ENCODE measurements at places on chromosomes 3 and 15.

DNA sequence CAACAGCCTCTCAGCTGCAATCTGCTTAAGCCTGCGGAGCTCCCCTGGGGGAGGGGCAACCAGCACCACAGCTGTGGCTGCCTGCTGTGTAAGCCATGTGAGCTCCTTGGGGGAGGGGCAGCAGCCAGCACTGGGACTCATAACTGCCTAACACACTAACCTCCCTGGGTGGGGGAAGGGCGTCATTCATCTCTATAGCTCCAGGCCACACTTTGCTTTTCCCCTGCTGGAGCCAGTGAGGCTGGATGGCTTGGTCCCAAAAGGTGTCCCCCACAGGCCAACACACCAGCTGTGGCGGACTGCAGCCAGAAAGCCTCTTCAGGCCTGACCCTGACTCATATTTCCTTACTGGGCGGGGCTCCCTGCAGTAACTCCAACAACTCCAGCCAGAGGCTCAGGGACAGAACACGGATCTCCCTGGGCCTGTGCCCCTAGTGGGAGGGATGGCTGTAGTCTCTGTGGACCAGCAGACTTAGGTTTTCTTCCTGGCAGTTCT lies 129.8 kb downstream of the PPM1L start:
- DNase-seq: no peak

DNA sequence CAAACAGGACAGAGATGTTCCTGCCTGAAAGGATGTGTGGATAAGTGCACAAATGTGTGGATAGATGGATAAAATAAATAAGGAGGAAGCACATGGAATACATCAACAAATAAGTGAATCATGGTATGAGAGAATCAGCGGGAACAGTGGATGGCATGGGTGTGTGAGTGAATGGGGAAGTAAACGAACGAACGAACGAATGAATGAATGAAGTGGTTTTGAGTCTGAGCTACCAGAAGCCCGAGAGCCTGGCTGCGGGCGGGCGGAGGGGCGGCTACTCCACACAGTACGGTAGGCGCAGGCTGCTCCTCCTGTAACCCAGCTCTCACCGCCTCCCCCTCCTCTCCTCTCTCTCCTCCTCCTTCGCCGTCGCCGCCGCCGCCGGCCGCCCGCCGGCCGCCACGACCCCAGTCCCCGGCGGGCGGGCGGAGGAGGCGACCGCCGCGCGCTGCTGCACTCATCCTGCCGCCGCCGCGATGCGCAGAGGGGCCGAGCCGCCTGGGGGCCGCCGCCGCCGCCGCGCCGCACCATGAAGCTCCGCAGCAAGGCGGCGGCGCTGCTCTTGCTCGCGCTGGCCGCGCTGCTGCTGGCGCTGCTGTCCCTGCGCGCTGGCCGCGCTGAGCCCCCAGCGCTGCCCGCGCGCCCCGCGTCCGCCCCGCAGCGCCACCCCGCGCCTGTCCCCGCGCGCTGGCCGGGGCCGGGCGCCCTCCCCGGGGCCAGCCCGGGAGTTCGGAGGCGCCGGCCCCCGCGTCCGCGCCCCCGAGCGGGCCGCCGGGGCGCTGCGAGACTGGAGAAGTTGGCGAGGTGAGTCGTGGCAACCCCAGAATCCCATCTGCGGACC lies at the start of gene GXYLT2:
Gene GXYLT2, plus strand, starts transcription at position 342 of the 841 bp plus-strand sequence. Its CDS starts 188 bp downstream, at position 530.
- no peak for DNase-seq

DNA sequence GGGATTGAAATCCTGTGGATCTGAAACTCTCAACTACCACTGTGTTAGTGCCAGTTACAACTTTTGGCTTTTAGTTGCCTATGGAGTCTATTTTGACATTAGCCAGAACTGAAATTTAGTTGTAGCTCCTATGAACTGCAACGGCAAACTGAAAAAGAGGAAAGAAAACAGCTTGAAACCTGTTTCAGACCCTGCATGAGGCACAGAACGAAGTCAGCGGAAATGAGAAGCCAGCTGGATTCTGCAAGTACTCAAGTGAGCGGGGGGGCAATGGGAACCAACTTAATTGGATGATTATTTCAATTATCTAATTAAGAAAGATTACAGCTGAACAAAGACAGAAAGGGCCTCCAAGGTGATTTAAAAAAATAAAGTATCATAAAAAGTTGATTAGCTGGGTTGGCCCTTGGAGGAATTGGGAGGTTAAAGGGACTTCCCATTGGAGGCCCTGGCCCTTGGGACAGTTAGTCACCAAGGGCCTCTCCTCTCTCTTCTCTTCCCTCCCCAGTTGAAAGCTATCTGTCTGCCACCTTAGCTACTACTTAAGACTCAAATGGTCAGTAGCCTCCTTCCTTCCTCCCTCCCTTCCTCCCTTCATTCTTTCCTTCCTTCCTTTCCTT lies 352.1 kb downstream of the SHQ1 start:
- DNase-seq: no peak

DNA sequence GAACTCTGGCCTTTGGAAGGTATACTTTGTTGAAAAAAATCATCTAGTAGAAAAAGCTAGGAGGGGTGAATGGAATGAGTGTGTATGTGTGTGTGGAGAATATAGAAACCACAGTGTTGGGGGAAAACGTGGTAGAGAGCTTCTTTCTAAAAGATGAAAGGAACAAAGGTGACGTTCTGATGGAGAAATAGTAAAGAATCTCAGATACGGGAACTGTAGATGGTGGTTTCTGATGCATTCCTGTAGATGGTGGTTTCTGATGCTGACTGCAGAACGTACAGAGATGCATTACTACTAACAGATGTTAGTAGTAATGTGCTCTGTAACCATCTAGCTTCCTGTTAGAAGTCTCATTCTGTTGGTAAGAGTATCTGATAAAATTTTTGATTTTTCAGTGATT lies 60.2 kb downstream of the VPS8 start:
- DNase-seq: no peak

- DNase-seq: no peak
Observed at GRCh38 chr3:38519000-38519399, 22.9 kb downstream of the EXOG start.

GRCh38 chr3:56790016-56790821 lies 11.5 kb downstream of the ARHGEF3 start:
- no peak for DNase-seq

DNA sequence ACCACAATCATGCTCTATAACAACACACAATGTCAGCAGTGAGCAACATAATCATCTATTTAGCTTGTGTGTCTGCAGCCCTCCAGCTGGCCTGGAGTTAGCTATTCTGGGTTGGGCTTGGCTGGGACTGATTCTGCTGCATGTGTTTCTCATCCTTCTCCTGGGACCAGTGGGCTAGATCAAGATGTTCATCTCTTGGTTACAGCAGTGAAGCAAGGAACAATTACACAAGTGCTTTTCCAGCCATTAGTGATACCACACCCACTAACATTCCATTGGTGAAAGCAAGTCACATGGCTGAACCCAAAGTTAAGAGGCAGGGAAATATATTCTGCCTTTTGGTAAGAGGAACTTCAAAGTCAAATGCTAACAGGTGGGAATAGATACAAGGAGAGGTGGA lies 14.6 kb downstream of the NUDT16 start:
- no peak for DNase-seq

DNA sequence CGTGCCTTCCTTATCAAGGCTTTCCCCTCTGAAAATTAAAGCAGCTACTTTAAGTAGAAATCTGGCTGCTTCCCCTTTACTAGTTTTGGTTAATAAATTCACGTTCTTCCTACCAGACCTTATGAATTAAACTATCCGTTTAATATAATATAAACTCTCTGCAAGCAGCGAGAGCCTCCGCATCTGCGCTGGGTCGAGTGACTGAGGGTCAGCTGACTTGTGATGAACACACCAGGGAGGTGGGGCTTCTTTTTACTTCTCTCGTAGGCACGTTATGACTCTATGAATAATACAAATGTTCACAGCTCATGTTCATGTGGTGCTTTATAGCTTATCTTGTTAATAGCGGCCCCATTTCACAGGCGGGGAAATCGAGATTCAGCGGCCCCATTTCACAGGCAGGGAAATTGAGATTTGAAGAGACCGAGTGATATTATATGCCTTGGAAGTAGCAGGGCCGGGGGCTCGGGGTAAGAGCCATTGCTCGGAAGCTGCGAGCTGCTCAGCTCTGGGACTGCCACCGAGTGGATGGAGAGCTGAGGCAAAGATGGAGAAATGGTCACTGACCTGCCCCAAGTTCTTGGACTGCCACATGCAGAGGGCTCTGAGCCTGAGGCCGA lies 8.3 kb downstream of the MUC4 start:
- no peak for DNase-seq

GRCh38 chr3:187084126-187084525 lies 55.2 kb downstream of the RPL39L start:
- no peak for DNase-seq

- DNase-seq: no peak
Observed at GRCh38 chr15:67136802-67137201, 71.4 kb downstream of the SMAD3 start.

DNA sequence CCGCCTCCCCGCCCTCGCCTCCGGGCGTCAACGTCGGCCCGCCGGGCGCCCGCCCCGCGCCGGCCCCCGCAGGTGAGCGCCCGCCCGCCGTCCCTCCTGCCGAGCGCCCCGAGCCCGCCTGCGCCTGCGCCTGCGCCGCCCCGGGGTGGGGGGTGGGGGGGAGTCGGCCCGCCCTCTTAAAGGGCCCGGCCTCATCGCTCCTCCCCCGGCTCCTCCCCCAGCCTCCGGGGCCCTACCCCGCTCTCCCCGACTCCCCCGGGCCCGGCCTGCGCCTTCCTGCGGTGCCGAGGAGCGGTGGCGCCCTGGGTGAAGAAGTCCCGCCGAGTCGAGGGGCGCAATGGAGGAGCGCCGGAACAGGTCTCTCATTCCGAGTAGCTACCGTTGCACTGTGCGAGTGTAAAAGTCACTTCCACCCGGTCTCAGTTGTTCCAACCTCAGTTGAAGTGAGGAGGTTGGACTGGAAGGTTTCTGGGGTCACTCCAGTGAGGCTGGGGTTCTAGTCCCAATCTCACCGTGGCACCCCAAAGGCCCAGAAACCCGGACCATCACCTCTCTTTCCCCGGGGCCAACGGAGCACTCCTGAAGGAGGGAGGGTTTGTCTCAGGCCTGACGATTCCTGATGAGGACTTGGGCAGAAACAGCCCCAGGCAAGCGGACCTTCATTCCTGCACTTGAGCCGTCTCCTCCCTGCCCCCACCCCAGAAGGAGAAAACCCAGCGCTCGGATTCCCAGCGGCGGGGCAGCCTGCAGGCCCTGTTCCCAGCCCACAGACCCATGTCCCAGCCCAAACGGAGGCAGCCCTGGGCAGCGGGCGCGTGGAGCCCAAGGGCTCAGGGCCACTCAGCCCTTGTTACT lies 1.5 kb upstream of the TNK2 start:
- DNase-seq: peak; percentile 85

GRCh38 chr15:60118146-60118545 lies 114.0 kb downstream of the FOXB1 start:
- DNase-seq: no peak

- no peak for DNase-seq
Observed at GRCh38 chr3:12722226-12722625, 36.8 kb downstream of the TMEM40 start.

- no peak for DNase-seq
Observed at GRCh38 chr3:123071146-123071545, 4.3 kb downstream of the PDIA5 start.

DNA sequence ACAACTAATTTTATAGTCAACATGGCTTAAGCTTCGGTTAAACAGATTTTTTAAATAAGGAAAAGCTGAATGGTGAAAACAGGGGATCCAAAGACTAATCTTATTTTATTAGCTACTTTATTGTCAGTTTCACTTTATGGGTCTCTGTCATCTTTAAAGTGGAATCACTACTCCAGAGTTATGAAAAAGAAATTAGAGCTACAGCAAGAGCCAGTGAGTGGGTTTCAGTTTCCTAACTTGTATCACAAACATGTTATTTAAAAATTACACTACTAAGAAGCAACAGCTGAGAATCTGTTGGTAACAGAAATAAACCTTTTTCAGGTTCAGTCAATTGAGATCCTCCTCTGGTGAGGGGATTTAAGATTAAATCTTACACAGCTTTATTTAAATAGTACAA lies 10.0 kb downstream of the PHC3 start:
- DNase-seq: no peak

GRCh38 chr3:138493804-138494606 lies 59.6 kb downstream of the ESYT3 start:
- DNase-seq: no peak

DNA sequence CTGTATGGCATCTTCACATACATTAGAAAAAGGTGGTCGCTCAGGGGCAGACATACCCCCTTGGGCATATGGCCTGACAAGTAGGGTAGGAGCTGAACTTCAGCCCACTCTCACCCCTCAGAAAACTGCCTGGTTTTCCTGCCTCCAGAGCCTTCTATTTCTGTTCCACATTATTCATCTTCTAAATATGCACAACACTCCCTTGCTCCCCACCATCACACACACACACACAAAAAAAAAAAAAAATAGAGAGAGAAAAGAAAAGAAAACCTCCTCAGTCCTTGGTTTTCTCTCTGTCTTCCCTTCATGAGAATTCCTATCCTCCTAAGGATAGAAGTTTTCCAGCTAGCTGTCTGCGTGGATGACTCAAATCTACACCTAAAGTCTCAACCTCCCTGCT lies 5.6 kb upstream of the ROPN1 start:
- DNase-seq: no peak

DNA sequence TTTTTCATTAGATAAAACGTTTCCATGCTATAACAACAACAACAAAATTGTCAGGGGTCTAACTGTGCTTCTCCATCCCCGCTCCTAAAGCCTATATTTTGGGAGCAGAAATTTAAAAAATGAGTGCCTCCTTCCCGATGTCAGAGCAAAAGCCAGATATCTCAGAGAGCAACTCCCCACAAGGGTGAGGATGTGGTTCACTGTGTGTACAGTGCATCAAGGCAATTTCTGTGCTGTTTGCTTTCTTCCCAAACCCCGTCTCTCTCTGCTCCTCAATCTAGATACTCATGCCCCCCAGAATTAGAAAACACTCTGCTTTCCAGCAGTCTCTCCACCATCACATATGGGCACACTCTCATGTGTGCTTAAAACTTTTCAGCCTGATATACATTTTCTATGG lies 76.7 kb upstream of the MBNL1 start:
- DNase-seq: no peak

GRCh38 chr15:61159901-61160300 lies 69.2 kb downstream of the RORA start:
- no peak for DNase-seq

DNA sequence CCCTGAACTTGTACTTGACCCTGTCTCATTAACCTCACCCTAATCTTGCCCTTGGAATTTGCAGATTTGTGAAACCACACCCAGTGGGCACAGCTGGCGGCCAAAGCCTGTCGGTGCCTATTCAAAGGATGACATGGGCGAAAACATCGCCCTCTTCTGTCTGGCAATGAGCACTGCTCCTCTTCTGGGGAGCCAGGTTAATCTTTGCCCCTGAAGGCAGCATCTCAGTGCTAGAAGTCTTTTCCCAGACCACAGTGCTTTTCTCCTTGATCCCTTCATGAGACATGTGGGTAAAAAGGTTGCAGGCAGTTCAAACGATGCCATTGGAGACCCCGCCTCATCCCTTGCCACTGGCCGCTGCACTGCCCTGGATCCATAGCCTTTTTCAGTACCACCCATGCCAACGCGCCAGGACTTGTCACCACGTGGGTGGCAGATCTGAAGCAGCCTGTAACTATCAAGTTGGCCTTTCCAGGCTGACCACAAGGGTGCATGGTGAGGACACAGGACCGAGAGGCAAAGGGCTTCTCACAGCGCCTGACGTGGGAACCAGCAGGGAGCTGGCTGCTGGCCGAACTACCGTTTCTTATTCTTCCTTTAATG lies 6.5 kb upstream of the DNASE1L3 start:
- DNase-seq: no peak

- DNase-seq: no peak
Observed at GRCh38 chr3:161915418-161915750, 418.8 kb downstream of the OTOL1 start.
